ENCODE measurements at places on chromosomes 16 and 17. TPM values are rescaled to one million over a fixed set of nuclear protein-coding genes. Genes with fewer than 3 reads are reported as not detected.

DNA sequence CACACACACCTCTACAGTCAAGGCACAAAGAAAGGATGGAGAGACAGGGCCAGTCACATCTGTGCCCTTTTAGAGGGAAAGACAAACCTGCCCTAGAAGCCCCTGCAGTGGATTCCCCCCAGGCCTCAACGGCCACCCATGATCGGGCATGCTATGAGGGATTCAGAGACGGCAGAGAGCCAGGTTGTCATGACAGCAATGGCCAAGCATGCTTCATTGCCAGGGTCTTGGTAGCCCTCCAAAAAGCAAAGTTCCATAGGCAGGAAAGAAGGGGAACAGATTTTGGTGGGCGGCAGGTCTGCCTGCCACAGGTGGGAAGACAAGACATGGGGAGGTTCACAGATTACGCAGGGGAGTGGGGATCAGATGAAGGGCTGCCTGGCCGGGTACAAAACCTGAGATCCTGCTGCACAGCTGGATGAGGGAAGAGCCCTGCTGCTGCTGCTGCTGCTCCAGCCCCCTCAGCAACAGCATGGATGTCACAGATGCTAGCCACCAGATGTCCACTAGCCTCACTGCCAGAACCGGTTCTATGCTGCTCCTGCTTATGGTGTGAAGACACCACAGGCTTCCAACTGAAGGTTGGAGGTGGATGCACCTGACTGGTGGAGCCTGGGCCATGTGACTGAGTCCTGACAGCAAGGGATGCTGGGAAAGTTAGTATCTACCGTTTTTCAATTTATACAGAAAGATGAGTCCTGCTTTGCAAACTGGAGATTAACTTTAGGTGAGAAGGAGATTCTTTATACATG lies 17.8 kb downstream of the ACTG1 start:
- H3K4me3 ChIP-seq = no peak overlapping the region
- H3K4me1 ChIP-seq = peaks cover 25% of the 10 kb centered on the region
- no peak overlapping the region for H3K27ac ChIP-seq
- DNase-seq = no peak

- no peak overlapping the region for H3K4me3 ChIP-seq
- 0 out of 2 replicates have a peak, but pooled peaks cover 2% of the 10 kb centered on the region for H3K4me1 ChIP-seq
- peak overlapping the region; percentile 23 for H3K27ac ChIP-seq
- no peaks in the 10 kb centered on the region for H3K36me3 ChIP-seq
Measured at GRCh38 chr17:40949418-40949817, 12.0 kb upstream of the KRT23 start.

DNA sequence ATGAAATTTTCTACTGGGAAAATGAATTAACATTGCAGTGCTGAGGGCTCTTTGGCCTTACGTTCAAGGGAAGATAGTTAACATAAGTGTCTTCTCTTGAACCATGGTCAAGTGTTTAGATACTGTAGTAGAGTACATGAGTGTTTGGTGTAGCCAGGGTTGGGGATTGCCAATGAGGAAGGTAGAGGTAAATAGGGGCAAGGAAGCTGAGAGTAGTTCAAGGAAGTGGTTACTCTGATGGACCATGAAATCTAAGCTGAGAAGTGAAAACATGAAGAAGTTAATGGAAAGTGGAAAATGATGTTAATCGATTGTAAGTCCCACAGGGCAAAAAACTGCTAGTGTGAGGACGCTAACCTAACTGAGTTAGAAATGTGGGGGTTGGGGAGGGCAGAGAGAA lies 249.6 kb upstream of the AXIN2 start:
- DNase-seq = no peak
- no peak overlapping the region for H3K27ac ChIP-seq
- H3K36me3 ChIP-seq = peaks cover 29% of the 10 kb centered on the region
- H3K4me1 ChIP-seq = 0 out of 2 replicates have a peak, but pooled peaks cover 4% of the 10 kb centered on the region
- no peak overlapping the region for H3K4me3 ChIP-seq

GRCh38 chr16:19659554-19659953 lies 58.5 kb downstream of the KNOP1 start:
- H3K27ac ChIP-seq = no peak overlapping the region
- peaks cover 9% of the 10 kb centered on the region for H3K27me3 ChIP-seq
- H3K36me3 ChIP-seq = peaks cover 49% of the 10 kb centered on the region
- DNase-seq = no peak

- no peak overlapping the region for H3K27ac ChIP-seq
- H3K4me3 ChIP-seq = no peak overlapping the region
- H3K4me1 ChIP-seq = peaks cover 13% of the 10 kb centered on the region
- peak; percentile 91 for DNase-seq
Measured at GRCh38 chr17:27654654-27655524, 23.9 kb downstream of the LGALS9 start.

DNA sequence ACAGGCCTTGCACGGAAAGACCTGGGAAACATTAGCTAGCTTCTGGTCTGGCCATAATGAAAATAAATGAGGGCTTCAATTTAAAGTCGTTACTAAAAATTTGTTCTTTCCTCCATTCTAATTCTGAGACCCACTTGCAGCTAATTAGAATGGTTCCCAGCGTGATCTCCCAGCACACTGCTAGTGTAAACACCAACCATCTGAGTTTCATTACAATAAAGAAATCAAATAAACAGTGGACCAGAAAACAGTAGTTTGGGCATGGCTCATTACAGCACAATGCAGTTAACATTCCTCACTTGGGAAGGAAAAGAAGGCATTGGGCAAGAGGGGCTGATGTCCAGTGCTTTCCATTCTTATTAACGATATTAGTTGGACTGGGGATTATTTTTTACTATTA lies 410.9 kb upstream of the SOX9 start:
- no peaks in the 10 kb centered on the region for H3K27me3 ChIP-seq
- no peak overlapping the region for H3K4me3 ChIP-seq
- no peaks in the 10 kb centered on the region for H3K36me3 ChIP-seq
- H3K4me1 ChIP-seq = peaks cover 19% of the 10 kb centered on the region
- H3K27ac ChIP-seq = peak overlapping the region; percentile 28

GRCh38 chr17:35811759-35812158 lies 2.5 kb downstream of the TAF15 start:
- no peak for DNase-seq
- no peaks in the 10 kb centered on the region for H3K27me3 ChIP-seq
- H3K36me3 ChIP-seq = peaks cover 26% of the 10 kb centered on the region
- H3K4me3 ChIP-seq = peak overlapping the region; percentile 99
- H3K4me1 ChIP-seq = peaks cover 37% of the 10 kb centered on the region
- H3K27ac ChIP-seq = no peak overlapping the region

- no peaks in the 10 kb centered on the region for H3K27me3 ChIP-seq
- no peak for DNase-seq
- H3K4me3 ChIP-seq = no peak overlapping the region
Measured at GRCh38 chr17:75809631-75810111, 25.1 kb downstream of the UNK start.

DNA sequence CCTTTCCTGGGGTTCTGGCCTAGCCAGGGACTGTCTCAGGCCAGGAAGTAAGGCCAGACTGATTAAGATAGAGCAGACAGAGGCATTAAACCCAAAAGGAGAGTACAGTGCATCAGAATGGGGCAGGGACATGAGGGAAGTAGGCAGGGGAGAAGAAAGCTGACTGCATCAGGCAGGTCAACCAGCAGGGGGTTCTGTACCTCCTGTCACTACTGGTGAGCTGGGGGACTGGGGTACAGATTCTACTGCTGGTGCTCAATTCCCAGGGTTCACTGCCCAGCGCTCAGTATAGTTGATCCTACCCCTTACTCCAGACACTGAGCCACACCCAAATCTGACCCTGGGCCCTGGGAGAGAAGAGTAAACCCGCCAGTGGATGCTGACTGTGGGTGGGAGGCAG lies 12.9 kb upstream of the MTMR4 start:
- H3K36me3 ChIP-seq = no peaks in the 10 kb centered on the region
- no peak for DNase-seq
- peaks cover 37% of the 10 kb centered on the region for H3K4me1 ChIP-seq
- peaks cover 17% of the 10 kb centered on the region for H3K27me3 ChIP-seq

DNA sequence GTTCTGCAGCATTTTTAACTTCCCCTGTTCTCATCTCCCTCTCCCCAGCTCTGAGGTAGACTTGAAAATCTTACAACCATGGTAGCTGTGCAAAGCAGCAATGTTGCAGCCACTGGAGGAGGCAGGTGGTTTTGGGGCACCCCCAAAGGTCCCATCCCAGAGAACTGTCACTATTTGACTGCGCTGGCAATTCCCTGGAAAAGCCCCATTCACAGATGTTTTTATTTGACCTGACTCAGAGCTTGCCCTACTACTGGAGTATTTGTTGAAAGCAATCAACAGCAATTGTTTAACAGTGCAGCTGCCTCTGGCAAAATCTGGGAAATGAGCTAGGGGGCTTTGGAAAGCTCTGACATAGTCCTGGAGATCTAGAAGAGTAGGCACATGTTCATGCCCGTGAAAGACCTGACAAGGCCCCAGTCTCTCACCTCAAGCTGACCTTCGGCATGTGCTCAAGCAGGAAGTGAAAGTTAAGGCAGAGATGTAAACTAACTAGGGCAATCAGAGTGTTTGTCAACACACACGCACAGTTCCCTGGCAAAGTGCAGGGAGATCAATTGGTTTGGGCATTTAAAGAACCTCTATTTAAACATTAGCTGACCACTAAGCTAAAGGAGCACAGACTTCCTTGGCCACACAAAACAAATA lies 19.7 kb upstream of the PIK3R5 start:
- DNase-seq = no peak
- H3K36me3 ChIP-seq = peaks cover 6% of the 10 kb centered on the region
- no peak overlapping the region for H3K4me3 ChIP-seq
- no peaks in the 10 kb centered on the region for H3K27me3 ChIP-seq

DNA sequence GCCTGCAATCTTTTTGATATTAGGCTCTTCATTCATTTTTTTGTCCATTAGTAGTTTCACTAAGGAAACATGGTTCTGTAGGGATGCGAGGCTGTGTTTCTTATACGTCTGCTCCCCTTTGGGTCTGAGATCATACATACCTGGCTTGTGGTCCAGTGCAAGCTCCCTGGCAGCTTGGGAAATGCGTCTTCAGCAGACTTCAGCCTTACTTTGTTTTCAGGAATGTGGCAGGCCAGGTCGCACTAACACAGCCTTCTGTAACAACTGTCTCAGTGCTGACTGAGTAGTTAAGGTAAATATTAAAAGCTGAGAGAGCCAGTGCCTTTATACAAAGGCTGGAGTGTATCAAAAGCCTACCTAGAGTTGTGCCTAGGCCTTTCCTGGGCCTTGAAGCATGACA lies 970.5 kb upstream of the EEF2KMT start:
- peaks cover 61% of the 10 kb centered on the region for H3K36me3 ChIP-seq
- no peak overlapping the region for H3K27ac ChIP-seq
- DNase-seq = no peak
- H3K4me1 ChIP-seq = no peaks in the 10 kb centered on the region
- H3K27me3 ChIP-seq = peaks cover 10% of the 10 kb centered on the region

- H3K27me3 ChIP-seq = peaks cover 4% of the 10 kb centered on the region
- no peak for DNase-seq
- no peaks in the 10 kb centered on the region for H3K36me3 ChIP-seq
Measured at GRCh38 chr17:4769628-4770027, 2.1 kb upstream of the TM4SF5 start.

DNA sequence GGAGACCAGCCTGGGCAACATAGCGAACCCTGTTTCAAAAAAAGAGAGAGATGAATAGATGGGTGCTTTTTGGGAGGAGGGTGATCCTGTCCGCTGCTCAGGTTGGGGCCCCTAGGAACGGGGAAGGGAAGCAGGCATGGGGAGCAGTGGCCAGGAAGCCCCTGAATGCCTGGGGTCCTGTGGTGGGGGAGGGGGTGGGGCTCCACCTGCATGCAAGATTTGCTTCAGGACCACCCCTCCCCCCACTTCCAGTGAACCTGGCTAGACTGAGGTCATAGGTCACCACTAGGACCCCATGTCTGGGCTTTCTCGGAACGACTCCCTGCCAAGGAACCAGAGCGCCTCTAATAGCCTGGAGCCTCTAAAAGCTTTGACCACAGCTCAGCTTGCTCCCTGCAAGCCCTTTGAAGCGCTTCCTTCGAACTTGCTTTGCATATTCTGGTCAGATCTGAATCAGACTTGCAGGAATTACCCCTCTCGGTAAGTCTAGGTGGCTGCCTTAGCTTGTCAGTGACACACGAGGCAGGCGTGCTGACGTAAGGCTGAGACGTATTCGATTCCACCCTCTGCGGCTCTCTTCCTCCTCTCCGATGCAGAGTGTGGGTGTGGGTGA lies 3.7 kb downstream of the SOCS3 start:
- H3K4me1 ChIP-seq = peaks cover 69% of the 10 kb centered on the region
- peaks cover 23% of the 10 kb centered on the region for H3K27me3 ChIP-seq
- peak overlapping the region; percentile 94 for H3K27ac ChIP-seq
- DNase-seq = peak; percentile 66
- H3K4me3 ChIP-seq = peak overlapping the region; percentile 43

GRCh38 chr17:42895185-42895555 lies 5.4 kb upstream of the G6PC1 start:
- H3K27me3 ChIP-seq = peaks cover 2% of the 10 kb centered on the region
- H3K4me3 ChIP-seq = no peak overlapping the region

DNA sequence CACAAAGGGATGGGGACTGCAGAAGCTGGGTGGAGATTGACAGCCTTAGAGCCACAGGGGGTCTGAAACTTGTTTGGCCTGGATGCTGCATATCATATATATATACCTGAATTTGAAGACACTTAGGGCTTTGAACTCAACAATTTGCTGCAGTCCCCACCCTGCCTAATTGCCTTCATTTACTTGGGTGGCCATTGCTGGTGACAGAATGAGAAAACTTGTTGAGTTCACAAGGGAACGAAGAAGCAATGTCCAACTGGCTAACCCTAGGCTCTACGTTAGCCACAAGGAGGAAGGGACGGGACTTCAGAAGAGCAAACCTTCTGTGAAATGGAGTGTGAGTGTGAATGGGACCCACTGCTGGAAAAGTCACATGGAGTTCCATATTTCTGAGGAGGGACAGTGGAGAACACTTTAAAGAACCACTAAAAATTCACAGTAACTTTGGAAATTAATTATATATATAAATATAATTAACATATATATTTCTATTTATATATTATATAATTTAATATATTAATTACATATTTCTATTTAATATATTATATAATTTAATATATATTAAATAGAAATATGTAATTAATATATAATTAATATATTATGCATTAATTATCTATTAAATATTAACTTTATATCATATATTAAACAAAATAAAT lies 215.3 kb upstream of the SOX9 start:
- H3K27me3 ChIP-seq = no peaks in the 10 kb centered on the region
- no peaks in the 10 kb centered on the region for H3K4me1 ChIP-seq
- H3K36me3 ChIP-seq = no peaks in the 10 kb centered on the region
- no peak overlapping the region for H3K27ac ChIP-seq

GRCh38 chr17:12415031-12415430 lies 250.7 kb upstream of the MYOCD start:
- no peak for DNase-seq
- H3K4me3 ChIP-seq = no peak overlapping the region
- no peaks in the 10 kb centered on the region for H3K36me3 ChIP-seq
- H3K4me1 ChIP-seq = peaks cover 28% of the 10 kb centered on the region

DNA sequence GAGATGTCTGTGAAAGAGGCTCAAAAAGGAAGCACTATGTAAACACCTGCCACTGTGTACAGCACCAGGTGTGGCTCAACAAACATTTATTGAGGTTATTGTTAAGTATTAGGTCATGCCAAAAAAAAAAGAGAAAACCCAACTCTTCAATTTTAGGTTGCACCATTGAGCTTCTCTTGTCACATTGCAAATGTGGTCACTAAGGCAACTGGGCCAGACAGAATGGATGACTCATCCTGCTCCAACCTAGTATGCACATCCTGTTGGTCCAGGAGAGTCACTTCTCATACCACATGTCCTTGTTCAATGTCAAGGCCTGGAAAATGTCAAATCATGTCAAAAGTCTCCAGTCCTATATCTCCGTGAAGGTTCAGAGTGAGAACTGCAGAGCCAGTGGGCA lies 25.0 kb downstream of the HOXB1 start:
- peaks cover 33% of the 10 kb centered on the region for H3K4me1 ChIP-seq
- peaks cover 50% of the 10 kb centered on the region for H3K27me3 ChIP-seq

ITGAL gene
- 1.1 TPM for total RNA-seq

NFE2L1 gene
- 130 TPM for total RNA-seq

SMIM5 gene
- not detected for total RNA-seq

ZNF423 gene
- total RNA-seq = 37.6 TPM

NACA2 gene
- not detected for total RNA-seq

CDIP1 gene
- total RNA-seq = 68.9 TPM

All from WTC11 (cell line).